ENCODE measurements at places on chromosomes 6 and 20. TPM values are rescaled to one million over a fixed set of nuclear protein-coding genes. Genes with fewer than 3 reads are reported as not detected.

GRCh38 chr6:9732056-9732455 lies 682.8 kb downstream of the TFAP2A start:
- no peak for DNase-seq
- no peak overlapping the region for H3K4me3 ChIP-seq
- no peak overlapping the region for H3K27ac ChIP-seq
- no peaks in the 10 kb centered on the region for H3K36me3 ChIP-seq
- no peaks in the 10 kb centered on the region for H3K27me3 ChIP-seq
- no peaks in the 10 kb centered on the region for H3K4me1 ChIP-seq

- peaks cover 17% of the 10 kb centered on the region for H3K4me1 ChIP-seq
- no peak overlapping the region for H3K4me3 ChIP-seq
- DNase-seq = no peak
- no peaks in the 10 kb centered on the region for H3K36me3 ChIP-seq
- no peaks in the 10 kb centered on the region for H3K27me3 ChIP-seq
- no peak overlapping the region for H3K27ac ChIP-seq
Observed at GRCh38 chr6:43992783-43993644, 134.2 kb downstream of the MRPL14 start.

The GTSF1L gene
- total RNA-seq = not detected

The CRISP2 gene
- total RNA-seq = not detected

The BPI gene
- 0.06 TPM for total RNA-seq

- H3K4me3 ChIP-seq = no peak overlapping the region
- no peaks in the 10 kb centered on the region for H3K36me3 ChIP-seq
- H3K27me3 ChIP-seq = no peaks in the 10 kb centered on the region
- no peak for DNase-seq
Observed at GRCh38 chr20:48224533-48225050, 439.3 kb upstream of the SULF2 start.

The FGD2 gene
- total RNA-seq = not detected

GRCh38 chr6:159077123-159077522 lies 32.3 kb upstream of the TAGAP start:
- peak; percentile 22 for DNase-seq
- no peak overlapping the region for H3K27ac ChIP-seq
- H3K4me3 ChIP-seq = no peak overlapping the region
- H3K27me3 ChIP-seq = no peaks in the 10 kb centered on the region
- no peaks in the 10 kb centered on the region for H3K36me3 ChIP-seq
- H3K4me1 ChIP-seq = peaks cover 9% of the 10 kb centered on the region

GRCh38 chr6:2641044-2641725 lies 109.5 kb downstream of the MYLK4 start:
- no peaks in the 10 kb centered on the region for H3K27me3 ChIP-seq
- no peaks in the 10 kb centered on the region for H3K36me3 ChIP-seq
- H3K4me1 ChIP-seq = no peaks in the 10 kb centered on the region
- no peak for DNase-seq

GRCh38 chr6:129980821-129981220 lies 37.6 kb upstream of the L3MBTL3 start:
- no peak overlapping the region for H3K27ac ChIP-seq
- DNase-seq = no peak
- H3K4me1 ChIP-seq = no peaks in the 10 kb centered on the region
- H3K36me3 ChIP-seq = no peaks in the 10 kb centered on the region
- no peak overlapping the region for H3K4me3 ChIP-seq
- H3K27me3 ChIP-seq = no peaks in the 10 kb centered on the region

- no peaks in the 10 kb centered on the region for H3K36me3 ChIP-seq
- H3K27ac ChIP-seq = no peak overlapping the region
- no peak for DNase-seq
- H3K4me3 ChIP-seq = no peak overlapping the region
- H3K4me1 ChIP-seq = no peaks in the 10 kb centered on the region
Observed at GRCh38 chr20:7411075-7411474, 529.2 kb downstream of the HAO1 start.
